Activated naive CD8-positive, alpha-beta T cell treated with anti-CD3 and anti-CD28 coated beads for 36 hours (primary cell): ENCODE measurements at places on chromosomes 2 and 18.

DNA sequence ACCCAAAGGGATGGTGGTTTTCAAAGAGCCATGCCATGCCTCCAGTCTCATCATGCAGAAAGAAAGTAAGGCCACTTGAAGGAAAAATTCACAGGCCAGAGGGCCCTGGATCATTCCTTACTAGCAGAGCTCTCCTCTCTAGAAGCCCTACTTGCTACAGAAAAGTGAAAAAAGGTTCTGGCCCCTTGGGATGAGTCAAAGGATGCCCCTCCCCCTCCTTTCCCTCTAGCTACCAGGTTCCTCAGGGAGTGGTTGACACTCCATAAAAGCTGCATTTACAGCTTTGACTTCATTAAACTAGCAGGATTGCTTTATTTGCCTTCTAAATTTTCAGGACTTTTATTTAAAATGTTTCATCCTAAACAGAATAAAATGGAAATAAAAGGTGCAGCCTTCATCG lies 21.2 kb downstream of the OSR1 start:
- DNase-seq: no peak

GRCh38 chr2:188272121-188272520 lies 19.6 kb upstream of the GULP1 start:
- no peak for DNase-seq

GRCh38 chr18:35362531-35362930 lies 14.6 kb downstream of the ZNF396 start:
- DNase-seq: no peak

DNA sequence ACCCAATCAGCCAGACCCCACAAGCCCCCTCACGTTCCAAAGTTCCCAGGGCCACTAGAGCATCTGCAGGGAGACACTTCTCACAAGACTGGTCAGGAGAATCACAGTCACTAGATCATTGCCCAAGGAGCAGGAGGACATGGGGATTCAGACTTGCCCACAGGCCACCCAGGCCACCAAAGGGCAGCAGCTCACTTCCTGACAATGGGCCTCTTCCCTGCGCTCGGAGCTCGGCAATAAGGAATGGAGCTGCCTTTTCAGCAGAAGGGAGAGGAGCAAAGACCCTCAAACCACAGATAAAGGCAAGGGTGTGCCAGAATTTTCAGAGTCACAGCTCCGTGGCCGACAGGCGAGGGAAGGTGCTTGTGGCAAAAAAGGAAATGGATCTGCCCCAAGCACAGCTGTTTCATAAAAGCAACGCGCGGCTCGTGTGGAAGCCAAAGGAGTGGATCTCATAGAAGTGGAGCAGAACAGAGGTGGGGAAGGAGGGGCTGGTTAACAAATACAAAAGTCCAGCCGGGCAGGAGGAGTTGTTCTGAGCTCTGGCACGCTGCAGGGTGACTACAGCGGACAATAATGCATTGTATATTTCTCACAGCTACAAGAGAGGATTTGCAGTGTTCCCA lies 72.1 kb downstream of the EDAR start:
- no peak for DNase-seq

GRCh38 chr2:12151716-12152115 lies 405.3 kb downstream of the LPIN1 start:
- DNase-seq: no peak

GRCh38 chr2:216694082-216694825 lies 1.1 kb downstream of the IGFBP5 start:
- DNase-seq: peak; percentile 64

DNA sequence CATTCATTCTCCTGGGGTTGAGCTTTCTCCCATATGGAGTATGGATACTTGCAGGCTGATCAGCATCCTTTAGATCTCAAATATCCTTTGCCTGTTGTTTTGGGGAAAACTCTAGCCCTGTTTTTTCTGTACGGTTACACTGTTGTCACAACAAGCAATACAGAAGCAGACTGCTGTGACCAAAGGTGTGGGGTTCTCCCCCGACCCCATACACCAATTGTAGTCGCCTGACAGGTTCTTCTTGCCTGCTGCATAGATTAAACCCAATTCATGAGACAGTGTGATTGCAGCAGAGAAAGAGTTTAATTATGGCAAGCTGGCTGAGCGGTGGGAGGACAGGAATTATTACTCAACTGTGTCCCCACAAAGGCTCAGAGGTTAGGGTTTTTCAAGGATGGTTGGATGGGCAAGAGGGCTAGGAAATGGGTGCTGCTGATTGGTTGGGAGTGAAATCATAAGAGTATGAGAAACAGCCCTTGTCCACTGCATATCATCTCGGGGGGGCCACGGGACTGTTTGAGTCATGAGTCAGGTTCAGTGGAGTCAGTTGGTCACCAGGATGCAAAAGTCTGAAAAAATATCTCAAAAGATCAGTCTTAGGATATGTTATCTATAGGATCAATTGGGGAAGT lies 40.6 kb downstream of the ITGB1BP1 start:
- no peak for DNase-seq

DNA sequence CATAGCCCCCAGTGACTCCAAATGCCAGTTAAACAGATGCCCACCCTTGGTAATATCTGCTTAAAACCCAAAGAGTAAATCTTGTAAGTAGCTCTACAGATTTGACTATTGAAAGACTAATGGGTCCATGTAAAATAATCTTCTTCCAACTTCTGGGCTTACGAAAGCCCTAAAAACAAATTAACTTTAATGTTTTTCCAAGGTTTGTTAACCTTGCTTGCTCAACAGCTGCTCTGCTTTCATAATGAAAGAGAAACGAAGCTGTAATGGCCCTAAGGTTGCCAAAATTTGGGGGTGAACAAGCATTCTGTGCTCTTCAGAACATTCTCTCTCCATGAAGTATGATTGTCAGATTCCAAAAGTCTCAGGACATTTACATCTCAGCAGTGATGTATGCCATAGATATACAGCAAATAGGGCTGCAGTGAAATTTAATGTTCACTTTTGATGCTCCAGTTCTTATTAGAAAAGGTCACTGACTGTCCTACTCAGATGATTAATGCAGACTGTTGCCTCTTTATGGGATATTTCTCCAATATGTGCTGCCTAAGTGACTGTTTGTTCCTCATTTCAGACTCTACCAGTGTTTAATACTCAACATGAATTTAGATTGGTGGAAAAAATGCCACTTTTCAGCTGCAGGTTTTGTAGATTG lies 436.3 kb upstream of the CHST9 start:
- no peak for DNase-seq

DNA sequence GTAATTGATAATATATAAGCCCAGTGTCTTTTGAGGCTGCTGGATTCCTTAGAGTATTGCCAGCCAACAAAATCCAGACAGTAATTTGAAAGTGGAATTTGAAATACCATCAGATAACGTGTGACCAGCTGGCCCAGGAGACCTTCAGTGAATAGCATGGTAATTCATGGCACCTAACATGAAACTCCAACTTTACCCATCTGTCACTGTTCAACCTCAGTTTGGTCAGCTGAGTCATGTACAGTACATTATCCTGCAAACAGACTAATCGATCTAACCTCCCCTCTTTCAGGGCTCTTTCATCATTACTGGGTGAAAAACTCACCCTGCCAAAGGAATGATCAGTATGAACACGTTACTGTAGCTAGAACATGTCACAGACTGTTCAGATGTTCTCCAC lies 230.6 kb downstream of the DOK6 start:
- DNase-seq: no peak

GRCh38 chr2:38925982-38926381 lies 36.3 kb downstream of the ARHGEF33 start:
- DNase-seq: no peak

DNA sequence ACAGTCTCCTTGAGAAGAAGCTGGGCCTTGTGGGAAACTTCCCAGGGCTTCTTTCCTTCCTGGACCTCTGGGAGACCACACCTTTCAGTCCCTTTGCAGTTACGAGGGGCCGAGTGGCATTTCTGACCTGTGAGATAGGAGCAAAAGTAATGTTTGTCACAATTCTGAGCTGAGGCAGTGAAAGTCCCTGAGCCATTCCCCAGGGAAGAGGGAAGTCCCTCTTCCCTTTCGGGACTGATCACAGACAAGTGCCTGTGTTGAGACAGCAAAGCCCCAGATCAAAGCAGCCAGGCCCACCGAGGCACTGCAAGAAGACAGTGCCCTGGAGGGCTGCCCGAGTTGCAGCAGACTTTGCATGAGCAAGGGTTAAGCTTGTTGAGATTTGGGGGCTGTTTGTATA lies 41.9 kb downstream of the RHOB start:
- no peak for DNase-seq

DNA sequence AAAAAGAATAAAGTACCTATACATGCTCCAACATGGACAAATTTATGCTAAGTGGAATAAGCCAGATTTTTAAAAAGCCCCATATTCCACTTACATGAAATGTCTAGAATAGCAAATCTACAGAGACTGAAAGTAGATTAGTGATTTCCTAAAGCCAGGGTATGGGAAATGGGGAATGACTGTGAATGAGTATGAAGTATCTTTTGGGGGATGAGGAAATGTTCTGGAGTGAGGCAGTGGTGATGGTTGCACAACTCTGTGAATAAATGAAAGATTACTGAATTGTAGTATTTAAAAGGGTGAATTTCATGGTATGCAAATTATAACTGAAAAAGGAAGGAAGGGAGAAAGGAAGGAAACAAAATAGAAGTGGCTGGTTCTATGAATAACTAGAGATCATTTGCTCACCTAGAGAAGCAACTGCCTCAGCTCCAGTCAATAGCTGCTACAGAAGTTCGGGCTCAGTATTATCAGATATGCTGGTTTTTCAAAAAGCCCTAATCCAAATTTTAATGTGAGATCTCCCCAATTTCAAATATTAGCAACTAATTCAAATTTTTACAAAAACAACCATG lies 39.3 kb downstream of the MAP3K2 start:
- no peak for DNase-seq
